ENCODE measurements at places on chromosomes 7 and 10.
A peak's percentile ranks its signal among the peaks of the same experiment; 100 is the strongest.

GRCh38 chr7:93535616-93536015 lies 38.9 kb downstream of the CALCR start:
- no peak for DNase-seq

- peak; percentile 27 for DNase-seq
Measured at GRCh38 chr7:78326876-78327275, 528.3 kb downstream of the PHTF2 start.

GRCh38 chr7:27606270-27607209 lies 56.1 kb downstream of the HIBADH start:
- no peak for DNase-seq

- no peak for DNase-seq
Measured at GRCh38 chr10:67603086-67603485, 92.9 kb downstream of the CTNNA3 start.

GRCh38 chr10:1120306-1120705 lies 64.1 kb downstream of the WDR37 start:
- DNase-seq: no peak

DNA sequence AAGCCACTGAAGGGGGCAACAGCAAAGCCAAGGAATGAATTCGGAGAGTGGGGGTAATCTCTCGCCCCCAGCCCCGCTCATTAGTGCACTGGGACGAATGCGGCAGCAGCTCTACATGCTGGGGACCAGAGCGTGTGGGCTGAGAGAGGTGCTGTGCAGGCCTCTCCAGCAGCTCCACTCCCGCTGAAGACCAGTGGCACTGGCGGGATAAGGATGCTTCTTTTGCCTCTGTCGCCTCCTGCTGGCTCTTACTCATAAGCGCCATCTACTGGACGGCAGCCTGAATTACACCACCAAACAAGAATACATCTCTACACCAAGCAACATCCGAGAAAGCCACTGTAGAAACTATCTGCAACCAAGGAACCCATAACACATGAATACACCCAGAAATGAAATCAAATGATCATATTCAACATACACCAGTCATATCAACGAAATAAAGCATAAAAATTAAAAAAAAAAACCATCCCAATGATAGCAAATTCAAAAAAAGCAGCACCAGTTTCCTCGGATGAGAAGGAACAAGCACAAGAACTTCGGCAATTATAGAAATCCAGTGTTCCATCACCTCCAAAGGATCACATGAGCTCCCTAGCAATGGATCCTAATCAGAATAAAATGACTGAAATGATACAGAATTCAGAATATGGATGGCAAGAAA lies 79.0 kb upstream of the TMEM168 start:
- no peak for DNase-seq

GRCh38 chr7:4937411-4937810 lies 21.6 kb downstream of the MMD2 start:
- no peak for DNase-seq

DNA sequence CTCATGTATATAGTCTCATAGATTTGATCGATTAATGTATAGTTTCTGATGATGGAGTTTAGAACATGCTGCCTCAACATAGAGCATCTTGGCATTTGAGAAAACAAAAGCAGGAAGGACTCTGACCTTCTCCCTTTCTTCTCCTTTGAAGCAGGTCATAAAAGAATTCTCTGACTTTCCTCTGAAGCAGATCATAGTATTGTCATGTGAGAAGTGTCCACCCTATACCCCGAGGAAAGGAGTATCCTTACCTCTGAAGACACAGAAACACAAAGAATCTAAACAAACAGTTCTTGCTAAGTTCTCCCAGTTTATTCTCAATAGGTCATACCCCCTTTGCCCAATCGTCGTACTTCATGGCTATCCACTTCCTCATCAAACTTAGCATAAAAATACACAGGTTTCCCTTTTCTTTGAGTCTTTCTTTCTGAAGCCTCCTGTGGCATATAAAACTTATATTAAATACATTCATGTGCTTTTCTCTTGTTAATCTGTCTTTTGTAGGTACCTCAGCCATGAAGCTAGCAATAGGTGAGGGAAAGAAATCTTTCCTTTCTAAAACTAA lies 194.9 kb downstream of the REEP3 start:
- no peak for DNase-seq

DNA sequence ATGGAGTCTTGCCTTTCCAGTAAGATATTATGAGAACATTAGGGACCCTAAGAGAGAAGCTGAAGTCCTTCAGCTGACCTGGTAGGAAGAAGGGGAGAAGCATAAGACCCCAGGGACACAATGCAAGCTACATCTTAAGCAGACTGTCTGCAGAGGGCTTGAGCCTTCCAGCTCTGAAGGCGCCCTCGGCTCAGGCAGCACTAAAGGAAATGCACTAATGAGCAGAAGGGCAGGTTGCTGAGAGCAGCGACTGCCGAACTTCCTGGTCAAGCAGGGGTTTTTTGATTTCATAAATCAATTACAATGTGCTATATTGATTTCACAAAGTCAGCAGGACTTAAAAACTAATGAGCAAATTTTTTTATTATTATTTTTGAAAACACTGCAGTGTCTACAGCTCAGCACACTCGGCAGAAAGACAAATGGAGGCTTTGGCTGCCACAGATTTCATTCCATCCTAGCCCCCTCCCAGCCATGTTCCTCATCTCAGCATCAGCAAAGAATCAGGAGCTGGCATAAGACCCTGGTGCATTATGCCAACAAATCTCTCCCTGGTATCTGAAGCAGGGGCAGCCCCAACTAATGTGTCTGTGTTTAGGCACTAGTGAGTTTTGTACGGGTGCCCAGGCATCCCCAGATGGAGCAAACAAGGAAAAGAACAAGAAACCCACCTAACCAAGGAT lies 57.1 kb downstream of the LRRTM3 start:
- peak; percentile 29 for DNase-seq

- DNase-seq: no peak
Measured at GRCh38 chr7:140876519-140877248, 48.0 kb downstream of the BRAF start.

DNA sequence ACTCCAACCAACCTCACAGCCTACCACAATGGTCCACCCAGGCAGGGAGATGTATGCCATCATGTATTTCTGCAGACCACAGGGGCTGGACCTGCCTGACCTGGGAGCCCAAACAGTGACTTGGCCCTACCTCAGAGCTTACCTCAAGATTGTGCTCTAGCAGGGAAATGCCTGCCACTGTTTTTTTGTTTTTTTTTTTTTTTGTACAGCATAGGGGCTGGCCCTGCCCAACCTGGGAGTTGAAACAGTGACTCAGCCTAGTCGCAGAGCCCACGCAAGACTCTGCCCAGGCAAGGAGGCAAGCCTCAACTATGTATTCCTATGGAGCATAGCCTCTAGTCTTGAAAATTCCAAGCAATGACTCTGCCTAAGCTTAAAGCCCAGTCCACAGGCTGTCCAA lies 39.3 kb upstream of the CDK6 start:
- DNase-seq: no peak

DNA sequence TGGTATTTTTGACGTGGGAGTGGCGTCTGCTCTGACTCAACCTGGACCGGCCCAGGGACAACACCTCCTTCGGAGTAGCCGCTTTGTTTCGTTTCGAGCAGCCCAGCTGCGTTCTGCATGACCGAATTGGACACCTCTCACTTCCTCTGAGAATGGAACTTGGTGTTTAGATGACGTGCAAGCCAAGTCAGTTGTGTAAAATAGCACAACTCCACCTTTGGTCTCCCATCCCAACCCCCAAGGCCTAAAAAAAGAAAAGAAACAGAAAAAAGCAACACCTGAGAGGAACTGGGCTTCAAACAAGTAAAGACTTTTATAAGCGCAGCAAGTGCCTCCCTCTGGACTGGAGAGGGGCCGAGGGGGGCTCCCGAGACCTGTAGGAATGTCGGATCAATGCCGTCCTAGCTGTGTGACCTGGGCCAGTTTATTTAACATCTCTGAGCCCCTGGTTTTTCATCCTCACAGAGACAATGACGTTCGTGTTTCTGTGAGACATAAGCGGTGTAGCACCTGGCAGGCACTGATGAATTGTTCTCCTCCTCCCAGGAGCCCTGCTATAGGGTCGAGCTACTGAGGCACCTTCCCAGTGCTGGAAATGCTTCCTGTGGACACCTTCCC lies 52.0 kb upstream of the SMNDC1 start:
- no peak for DNase-seq

DNA sequence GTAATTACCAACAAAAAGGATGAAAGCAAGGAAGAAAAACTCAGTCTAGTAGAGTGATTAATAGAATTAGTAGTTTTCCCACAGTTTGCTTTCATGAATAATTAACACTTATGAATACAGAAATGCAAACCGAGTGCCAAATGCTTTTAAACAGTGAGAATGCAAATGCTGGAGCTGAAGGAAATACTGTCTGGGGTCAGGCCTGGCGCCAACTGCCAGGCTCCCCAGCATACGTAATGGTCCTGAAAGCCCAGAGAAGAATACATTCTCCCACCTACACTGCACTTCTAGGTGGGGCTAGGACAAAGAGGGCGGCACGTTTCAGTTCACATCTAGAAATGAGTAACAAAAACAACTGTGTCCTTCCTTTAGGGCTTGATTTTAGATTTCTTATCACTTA lies 30.0 kb downstream of the GLUD1 start:
- no peak for DNase-seq

GRCh38 chr10:103768345-103768744 lies 87.0 kb downstream of the SH3PXD2A start:
- DNase-seq: no peak

DNA sequence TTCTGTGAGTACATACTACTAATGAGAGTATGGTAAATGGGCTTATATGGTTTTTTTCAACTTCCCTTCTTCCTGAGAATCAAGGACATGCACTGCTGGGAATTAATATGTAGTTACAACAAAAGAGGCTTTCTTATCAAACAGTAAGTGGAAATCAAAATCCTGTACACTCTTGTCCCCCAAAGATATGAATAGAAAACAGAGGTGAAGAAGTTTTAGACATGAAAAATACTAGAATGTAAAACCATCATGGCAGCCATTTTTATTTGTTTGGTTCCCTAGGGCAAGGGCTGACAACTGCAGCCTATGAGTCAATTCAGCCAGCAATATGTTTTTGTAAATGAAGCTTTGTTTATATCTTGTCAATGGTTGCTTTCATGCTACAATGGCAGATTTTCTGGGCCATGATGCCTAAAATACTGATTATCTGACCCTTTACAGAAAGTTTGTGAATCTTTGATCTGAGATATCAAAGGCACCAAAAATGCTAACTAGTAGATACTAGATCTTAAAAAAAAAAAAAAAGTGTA lies 422.4 kb downstream of the PARD3 start:
- no peak for DNase-seq

GRCh38 chr7:67854221-67855178 lies 857.9 kb downstream of the TYW1 start:
- peak; percentile 51 for DNase-seq

GRCh38 chr7:126843336-126843735 lies 409.4 kb downstream of the GRM8 start:
- no peak for DNase-seq

GRCh38 chr7:95777269-95777668 lies 4.9 kb downstream of the DYNC1I1 start:
- no peak for DNase-seq

DNA sequence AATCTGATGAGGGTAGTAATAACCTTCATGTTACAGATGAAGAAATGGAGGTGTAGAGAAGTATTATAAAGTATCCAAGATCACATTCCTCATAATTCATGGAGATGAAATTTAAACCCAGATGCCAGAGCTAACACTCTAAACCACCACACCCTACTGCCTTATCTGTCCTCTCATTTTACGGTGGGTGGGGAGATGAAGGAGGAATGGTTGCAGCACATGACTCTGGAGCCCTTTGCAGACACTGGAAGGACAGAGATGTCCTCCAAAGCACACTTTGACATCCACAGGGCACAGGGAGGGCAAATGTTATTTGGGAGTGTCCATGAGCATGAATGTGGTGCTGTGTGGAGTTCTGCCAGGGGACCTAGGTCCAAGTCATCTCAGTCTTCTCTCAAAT lies 1.1 kb downstream of the PLEKHS1 start:
- DNase-seq: no peak

DNA sequence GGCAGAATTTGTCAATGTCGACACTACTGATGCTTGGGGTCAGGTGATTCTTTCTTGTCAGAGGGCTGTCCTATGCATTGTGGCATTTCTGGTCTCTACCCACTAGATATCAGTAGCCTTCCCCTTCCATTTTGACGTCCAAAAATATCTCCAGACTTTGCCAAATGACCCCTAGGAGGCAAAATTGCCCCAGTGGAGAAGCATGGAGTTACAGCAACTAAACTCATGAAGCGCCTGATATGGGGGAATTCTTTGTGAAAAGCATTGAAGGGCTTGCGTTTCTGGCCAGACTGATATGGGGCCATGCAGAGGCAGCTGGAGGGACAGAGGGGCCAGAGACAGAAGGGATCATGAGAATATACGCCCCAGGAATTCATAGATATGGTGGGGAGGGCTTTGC lies 43.6 kb downstream of the ADRB1 start:
- DNase-seq: no peak

DNA sequence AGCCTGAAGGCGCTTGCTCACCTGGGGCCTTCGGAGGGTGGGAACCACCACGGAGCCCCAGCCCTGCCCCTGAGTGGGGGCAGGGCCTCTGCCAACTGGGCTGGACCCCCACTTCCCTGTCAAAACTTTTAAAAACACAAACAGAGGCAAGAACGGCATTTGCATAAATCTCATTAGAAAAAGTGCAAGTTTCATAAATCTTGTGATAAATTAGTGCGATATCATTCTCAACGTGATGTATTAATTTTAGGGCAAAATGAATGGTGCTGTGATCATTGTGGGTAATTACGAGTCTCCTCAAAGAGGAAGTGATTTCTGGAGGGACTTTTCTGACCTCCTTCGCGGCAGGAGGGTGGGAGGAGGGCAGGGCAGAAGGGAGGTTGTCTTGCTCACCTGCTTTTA lies 98.3 kb downstream of the CDH23 start:
- no peak for DNase-seq

- no peak for DNase-seq
Measured at GRCh38 chr10:63446716-63447440, 18.9 kb downstream of the JMJD1C start.

DNA sequence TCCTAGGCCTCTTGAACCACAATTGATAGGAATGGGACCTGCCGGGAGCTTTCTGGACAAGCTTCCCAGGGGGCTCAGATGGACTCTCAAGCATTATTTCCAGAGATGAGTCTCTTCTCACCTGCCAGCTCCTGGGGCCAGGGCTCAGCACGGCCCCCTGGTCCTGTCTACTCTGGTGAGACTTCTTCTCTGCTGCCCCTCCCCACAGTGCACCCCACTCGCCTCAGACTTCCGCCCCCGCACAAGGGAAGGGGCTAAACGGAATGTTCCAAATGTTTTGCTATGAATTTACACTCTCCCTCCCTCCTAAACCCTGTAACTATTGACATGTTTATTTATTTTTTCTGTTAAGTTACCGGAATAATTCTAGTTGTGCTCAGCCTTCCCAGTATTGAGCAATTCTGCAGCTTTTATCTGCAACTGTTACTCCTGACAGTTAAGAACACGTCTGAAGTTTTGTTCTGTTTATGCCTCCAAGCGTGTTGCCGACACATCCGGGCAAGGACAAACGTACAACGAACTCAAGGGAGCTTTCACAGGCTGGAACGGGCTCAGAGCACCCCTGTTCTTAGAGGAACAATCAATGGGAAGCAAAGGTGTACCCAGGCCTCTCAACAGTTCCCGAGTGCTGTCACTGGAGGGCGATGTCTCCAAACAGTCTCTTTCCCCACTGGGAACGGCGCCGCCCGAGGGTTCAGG lies 55.2 kb downstream of the FHIP2A start:
- DNase-seq: peak; percentile 75

Data from head of caudate nucleus (tissue), 42 donors.